ENCODE measurements at places on chromosomes 2 and 18.

DNA sequence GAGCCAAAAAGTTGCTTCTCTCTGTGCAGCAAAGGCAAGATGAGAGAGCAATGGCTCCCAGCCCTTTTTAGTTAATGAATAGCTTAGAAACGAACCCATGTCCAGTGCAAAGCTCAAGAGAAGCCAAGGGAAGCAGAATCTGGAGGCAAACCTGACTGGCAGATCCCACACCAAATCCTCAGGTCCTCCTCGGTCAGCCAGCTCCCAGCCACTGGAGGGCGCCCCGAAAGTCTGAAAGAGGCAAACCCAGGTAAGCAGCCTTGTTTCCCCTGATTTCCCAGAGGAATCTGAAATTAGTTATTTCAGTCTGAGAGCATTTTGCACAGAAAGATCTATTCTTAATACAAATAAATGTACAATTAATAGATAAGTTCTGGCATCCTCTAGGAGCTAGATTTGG lies 71.3 kb upstream of the PID1 start:
- DNase-seq = peak; percentile 26

GRCh38 chr2:105580870-105581554 lies 163.7 kb upstream of the NCK2 start:
- DNase-seq = no peak

DNA sequence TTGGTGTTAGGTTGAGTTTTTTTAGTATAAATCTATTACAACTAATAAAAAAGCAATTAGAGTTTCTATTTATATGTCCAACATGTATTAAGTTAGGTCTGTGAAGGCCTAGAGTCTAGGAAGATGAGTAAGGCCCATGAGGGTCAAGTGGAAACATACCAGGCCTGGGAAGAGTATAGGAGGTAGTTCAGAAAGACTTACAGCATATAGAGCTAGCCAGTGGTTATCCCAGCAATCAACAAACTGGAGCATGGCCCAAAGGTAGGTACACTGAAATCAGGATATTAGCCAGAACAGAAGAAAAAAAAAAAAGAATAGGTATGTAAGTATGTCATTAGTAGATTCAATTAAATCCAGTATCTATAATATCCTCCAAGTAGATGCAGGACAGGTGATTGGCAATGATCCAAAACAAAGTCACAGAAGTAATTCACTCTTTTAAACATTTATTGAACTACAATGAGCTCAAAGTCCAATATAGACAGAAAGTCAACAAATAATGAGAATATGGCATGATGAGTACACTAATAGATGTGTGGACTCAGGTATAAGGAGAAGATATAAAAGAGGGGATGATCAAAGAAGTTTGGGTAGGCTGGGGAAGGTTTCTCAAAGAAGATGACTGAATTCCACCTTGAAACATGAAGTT lies 70.3 kb downstream of the IKZF2 start:
- no peak for DNase-seq

- no peak for DNase-seq
Observed at GRCh38 chr2:134120406-134120732, 133.5 kb upstream of the MGAT5 start.

DNA sequence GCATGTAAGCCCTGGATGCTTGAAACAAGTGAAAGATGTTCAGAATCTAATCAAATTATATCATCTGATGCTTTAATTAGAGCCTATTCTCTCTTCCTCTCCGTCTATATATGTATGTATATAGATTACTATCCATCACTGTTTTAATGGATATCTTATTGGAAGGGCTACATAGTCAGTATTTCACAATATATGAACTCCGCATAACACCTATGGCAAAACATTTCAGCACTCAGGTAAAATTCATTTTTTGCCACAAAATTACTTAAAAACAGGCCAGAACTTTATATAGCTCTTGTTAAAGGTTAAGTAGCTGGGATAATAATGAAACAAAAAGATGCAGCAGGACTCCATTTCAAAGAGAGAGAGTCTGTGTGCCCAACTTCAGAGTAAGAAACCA lies 1.2 kb downstream of the PJVK start:
- no peak for DNase-seq

DNA sequence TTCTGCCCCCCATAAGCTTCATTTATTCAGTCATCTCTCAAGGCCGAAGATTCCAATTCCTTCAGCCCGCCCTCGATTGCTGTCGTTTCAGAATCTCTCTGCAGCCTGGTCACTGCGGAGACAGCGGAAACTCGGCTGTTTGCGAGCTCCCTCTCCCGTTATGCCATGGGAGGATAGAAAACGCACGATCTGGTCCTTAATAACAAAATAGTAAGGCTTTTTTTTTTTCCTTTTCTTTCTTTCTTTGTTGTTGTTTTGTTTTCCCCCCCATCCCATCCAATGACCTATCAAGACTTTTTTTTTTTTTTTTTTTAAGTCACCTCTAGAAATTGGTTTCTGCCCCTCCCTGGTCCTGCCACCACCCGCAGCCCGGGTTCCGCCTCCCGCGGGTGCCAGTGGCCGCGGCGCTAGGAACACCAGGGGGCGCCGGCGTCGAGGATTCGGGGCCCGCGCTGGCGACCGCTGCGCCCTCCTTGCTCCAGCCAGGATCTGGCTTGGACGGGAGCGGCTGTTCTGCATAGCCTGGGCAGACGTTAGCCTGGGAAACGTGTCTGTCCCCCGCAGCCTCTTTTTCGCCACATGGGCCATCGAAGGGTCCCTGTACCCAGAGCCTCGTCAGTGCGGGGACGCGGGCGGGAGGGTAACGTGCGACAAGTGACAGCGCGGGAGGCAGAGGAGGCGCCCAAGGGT lies 10.1 kb downstream of the CPLX4 start:
- peak; percentile 80 for DNase-seq

DNA sequence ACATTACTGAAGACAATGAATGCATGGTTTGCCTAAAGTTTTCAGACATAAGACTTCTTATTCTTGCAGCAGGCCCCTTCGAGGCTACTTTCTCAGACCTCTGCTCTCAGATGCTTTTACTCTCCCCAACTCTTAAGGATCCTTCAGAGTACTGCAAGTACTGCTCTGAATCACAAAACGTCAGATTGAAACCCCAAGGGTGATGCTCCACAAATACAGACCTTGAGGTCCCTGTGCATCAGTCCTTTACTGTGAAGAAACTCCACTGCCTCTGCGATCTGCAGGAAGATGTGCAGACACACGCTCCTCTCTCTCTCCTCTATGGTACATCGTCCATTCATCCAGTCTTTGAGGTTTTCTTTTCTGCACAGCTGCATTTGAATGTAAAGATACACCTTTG lies 52.8 kb downstream of the EIF2AK3 start:
- DNase-seq = no peak

DNA sequence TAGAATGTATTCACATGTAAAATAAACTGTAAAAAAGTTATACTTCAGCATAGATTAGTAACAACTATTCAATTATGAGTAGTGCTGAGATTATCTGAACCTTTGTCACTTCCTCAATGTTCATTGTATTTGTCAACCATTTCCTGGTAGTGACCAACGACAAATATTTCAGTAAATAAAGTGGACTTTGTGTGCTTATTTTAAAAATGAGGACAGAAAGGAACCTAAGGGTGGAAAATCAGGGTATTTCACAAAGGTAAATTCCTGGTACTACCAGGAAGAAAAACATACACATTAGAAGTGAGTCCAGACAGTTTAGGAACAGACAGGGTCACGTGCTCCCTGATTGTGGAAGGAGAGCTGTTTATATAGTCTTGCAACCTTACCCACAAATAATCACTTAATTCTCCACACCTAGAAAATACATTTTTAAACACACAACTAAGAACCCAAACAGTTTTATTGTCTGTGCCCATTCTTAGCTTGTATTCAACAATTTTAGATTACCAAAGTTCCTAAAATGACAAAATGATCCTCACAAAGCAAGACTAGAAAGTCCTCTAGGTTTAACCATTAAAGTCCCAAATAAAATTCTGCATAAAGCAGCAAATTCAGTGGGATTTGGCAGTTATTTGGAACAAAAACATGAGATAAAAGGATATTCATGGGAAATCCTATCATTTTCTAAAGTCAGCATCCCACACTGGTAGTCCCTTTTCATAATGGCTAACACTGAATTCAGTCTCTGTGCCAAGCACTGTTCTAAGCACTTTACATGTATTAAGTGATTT lies 28.2 kb downstream of the PELI1 start:
- no peak for DNase-seq

DNA sequence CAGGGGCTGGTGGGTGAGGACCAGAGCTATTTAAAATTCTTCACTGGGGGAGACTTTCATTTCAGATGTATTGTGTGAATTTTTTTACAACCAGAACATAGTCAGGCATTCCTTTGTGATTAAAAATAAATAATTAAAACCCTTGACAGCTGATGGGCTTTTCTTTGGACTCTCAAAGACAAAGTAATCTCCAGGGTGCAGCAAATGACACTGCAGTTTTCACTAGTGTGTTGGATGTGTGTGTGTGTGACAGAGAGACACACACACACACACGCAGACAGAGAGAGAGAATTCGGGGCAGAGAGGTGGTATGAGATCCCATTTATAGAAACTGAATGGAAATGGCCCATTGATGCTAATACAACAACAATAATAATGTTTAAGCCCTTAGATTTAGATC lies 10.3 kb upstream of the GALNT14 start:
- no peak for DNase-seq

GRCh38 chr2:106189325-106189724 lies 4.8 kb downstream of the UXS1 start:
- DNase-seq = no peak

DNA sequence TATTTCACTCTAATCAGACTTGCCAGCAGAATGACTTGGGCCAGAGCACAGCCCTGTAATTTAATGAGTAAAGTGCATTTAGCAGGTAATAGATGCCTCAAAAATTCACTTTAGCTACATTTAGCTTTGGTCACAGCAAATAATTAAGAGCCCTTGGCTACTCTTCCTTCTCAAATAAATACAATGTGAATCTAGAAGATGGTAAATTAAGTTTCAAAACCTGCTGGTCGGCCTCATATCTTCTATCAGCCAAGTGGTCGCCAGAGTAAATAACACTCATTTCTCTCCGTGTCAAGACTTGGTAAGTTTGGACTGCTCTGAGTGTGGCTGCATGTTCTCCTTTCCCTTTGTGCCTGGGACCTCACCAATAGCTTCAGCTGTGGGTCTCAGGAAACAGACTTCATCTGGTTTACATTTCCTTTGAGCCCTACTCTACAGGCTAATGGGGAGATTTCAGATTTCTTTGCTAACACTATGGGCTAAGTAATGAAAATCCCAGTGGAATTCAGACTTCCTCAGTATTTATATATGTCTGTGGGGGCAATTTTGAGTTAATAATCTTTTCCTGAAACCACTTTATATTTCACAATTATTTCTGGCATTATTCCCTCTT lies 375.8 kb downstream of the RBM43 start:
- DNase-seq = no peak

DNA sequence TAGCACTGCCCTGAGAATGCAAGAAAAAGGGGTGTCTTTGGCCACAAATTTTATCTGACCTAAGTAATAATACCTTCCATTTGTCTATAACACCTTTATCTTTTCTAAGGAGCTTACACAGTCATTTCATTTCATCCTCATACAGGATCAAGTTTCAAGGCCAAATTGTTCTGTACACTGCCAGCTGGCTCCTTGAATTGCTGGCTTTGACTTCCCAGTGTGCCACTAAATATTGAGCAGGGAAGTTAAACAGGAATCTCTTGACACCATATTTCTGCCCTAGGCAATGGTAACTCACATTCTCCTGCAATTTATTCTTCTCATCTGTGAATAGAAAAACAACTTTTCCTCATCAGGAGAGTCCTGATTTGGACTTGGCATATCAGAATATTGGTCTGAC lies 195.1 kb upstream of the LRP1B start:
- DNase-seq = no peak

DNA sequence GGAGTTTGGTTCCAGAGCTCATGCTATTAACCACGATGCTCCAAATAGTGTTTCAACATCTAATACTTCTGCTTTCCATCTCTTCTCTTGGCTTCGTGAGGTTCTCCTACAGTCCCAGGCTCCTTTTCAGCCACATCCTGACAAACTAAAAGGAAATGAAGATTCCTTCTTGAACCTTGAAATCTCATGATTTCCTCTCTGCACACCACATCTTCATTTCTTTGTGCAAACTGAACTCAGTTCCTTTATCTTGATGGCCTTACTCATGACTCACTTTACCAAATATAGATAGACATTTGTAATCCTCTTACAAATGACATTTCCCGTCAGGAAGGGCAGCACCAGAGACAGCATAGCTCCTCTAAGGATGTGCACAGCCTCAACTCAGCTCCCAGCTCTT lies 50.0 kb upstream of the ITGA4 start:
- no peak for DNase-seq

GRCh38 chr2:37544591-37545031 lies 126.8 kb downstream of the CDC42EP3 start:
- DNase-seq = no peak

DNA sequence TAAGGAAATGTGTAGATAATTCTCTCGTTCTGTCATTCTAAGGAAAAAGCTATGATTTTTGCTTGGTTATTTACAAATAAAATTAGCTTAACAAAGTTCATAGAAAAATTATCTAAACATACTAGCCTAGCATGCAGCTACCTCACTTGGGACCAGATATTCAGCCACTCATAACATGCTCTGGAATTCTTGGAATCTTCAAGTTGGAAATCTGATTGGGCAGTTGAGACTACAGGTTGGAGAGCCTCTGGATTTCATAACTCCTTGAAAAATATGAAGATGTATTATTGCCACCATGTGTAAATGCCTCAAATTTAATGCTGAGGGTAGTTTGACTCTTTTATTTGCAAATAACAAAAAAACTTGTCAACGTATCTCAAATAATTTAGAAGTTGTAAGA lies 132.2 kb upstream of the GULP1 start:
- no peak for DNase-seq

DNA sequence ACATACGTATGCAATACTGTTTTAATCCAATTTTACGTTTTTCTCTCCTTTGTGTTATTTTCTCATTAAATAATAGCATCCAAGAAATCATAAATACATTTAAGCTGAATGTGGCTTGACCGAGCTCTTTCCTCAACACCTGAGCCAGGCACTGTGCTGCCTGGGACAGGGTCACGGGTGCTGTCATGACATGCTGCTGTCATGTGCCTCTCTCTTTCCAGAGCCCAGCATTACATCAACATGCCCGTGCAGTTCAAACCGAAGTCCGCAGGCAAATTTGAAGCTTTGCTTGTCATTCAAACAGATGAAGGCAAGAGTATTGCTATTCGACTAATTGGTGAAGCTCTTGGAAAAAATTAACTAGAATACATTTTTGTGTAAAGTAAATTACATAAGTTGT lies 94.1 kb upstream of the LDLRAD4 start:
- DNase-seq = no peak

GRCh38 chr2:47373747-47374146 lies 29.2 kb upstream of the MSH2 start:
- DNase-seq = no peak

DNA sequence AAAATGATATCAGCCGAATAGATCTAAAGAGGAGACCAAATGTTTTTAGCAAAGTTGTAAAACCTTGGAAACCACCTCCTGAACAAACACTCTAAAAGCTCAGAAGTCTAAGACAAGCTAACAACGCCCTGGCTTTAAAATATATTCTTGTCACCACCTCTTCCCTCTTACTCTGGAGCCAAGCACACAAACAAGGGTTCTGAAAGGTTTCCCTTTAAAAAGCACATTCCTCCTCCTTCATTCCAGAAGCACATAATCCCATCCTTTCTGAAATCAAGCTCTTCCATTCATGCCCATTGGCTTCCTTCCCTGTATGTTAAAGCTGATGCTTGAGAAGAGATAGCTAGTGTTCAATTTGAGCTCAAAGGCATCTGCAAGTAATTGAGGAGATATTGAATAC lies 382.0 kb downstream of the LNPK start:
- DNase-seq = no peak
